ENCODE measurements at places on chromosomes 2 and 18.

- no peak for DNase-seq
Measured at GRCh38 chr2:32847734-32848133, 99.0 kb upstream of the LTBP1 start.

DNA sequence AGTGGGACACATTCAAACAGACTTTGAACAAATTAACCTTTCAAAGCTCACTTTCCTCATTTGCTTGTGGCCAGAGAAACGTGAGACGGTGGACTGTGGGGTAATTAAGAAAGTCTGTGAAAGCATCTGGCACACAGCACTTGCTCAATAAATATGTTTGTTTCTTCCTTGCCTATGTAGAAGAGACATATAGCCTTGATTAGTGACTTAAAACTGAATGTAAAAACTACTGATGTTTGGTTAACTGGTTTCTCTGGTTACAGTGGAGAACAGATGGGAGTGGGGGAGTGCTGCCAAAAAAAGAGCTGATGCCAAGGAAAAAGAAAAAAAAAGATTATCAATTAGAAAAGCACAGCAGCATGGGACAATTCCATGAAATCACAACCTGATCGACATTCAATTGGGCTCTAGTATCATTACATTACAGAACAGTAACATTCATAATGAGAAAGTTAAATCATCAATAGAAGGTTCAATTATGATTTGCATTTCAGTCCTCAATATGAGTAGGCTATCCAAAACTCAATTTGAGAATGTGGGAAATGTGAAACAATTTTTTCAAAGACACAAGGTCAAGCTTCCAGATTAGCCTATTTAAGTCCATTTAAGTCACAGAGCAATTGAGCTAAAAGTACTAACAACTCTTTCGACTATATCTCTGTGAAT lies 14.7 kb downstream of the CUL3 start:
- no peak for DNase-seq

DNA sequence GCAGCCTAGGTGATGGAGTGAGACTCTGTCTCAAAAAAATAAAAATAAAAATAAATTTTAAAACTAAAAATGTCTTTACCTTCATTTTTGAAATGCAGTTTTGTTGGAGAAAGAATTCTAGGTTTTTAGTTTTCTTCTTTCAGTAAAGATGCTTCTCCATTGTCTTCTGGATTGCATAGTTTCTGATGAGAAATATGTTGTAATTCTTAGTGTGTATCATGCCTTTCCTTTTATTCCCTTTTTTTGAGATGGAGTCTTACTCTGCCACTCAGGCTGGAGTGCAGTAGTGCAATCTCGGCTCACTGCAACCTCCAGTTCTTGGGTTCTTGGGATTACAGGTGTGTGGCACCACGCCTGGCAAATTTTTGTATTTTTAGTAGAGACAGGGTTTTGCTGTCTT lies 130.0 kb upstream of the FBXO11 start:
- no peak for DNase-seq

DNA sequence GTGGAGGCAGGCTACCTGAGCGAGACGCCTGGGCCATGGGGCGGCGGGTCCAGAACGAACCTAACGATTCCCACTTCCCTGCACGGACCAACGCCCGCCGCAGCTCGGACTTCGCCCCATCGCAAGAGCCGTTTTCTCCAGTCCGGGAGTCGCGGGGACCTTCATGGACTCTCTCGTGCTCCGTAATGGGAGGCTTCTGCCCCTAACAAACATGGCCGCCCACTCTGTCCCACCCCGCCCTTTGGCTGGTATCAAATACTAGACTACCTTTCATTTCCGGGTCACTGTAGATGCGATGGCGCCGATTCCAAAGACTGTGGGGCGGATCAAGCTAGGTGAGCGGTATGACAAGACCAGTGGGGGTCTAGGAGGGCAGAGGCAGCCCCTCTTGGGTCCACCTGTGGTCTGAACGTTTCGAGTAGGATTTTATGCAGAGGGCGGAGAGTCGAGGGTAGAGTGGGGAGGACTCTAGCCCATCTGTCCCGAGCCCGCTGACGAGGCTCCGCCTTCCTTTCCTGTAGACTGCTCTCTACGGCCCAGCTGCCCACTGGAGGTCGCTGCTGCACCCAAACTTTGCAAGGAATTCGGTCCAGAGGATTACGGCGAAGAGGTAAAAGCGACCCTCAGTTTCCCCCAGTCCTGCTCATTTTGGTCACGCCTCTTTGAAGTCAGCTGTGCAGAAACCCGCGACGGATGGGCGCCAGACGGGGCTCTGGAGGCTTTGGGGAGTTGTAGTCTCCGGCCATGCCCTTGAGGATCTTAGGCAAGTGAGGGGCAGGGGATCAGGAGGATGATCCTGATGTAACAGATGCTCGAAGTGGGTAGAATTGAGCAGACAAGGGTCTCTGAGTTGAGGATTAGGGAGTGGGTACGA lies at the start of the genes CCDC142 and TTC31:
TSS of gene CCDC142 (minus strand) at position 198 of the 874 bp plus-strand sequence. CDS start at position 37, 161 bp downstream.
TSS of gene TTC31 (plus strand) at position 281 of the 874 bp plus-strand sequence. CDS start at position 296, 15 bp downstream.
- peak; percentile 96 for DNase-seq

GRCh38 chr2:97766567-97766966 lies 53.2 kb downstream of the ZAP70 start:
- no peak for DNase-seq

DNA sequence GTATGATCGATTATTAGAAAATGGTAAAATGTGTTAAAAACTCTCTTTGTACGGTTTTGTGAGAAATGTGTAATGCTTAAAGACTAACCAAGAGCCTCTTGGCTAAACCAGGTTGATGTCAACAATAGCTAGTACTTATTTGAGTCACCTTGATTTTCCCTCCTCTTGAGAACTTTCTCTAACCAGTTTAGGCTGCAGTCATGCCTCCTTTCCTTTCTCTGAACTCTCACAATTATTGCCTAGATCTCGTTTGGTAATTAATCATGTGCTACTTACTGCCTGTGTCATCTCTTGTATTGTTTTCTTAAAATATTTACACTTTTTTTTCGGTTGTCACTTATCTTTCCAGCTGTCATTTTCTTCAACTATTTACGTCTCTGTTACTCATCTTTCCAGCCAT lies 1.1 kb upstream of the EPC2 start:
- peak; percentile 14 for DNase-seq

DNA sequence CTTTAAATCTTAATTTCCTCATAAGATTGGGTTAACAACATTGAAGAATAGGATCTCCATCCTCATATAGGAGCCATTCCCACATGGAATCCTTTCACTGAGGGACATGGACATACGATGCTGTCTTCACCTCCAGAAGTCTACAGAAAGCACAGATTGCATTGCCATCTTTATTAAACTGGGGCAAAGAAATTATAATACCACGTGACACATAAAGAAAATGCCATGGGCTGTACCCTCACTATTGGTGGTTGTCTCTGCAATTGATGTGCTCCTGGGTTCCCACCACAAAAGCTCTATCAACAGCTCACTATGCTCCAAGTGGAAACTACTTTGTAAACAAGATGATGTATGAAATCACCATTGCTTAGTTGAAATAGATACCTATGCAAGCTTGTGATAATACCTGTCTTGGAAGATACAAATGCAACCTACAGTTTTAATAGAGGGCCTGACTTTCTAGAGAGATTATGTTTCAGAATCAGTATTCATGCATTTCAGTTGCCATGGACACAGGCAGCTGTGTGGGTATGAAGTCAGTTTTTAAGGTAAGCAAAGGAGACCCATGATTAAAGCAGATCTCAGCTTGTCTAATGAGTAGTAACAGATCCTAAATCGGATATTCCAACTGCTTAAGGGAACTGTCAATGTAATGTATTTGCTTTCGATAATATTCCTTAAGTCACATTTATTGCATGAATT lies 337.0 kb downstream of the RAD51AP2 start:
- no peak for DNase-seq

GRCh38 chr2:174618179-174618578 lies 20.6 kb upstream of the WIPF1 start:
- DNase-seq, result no peak

DNA sequence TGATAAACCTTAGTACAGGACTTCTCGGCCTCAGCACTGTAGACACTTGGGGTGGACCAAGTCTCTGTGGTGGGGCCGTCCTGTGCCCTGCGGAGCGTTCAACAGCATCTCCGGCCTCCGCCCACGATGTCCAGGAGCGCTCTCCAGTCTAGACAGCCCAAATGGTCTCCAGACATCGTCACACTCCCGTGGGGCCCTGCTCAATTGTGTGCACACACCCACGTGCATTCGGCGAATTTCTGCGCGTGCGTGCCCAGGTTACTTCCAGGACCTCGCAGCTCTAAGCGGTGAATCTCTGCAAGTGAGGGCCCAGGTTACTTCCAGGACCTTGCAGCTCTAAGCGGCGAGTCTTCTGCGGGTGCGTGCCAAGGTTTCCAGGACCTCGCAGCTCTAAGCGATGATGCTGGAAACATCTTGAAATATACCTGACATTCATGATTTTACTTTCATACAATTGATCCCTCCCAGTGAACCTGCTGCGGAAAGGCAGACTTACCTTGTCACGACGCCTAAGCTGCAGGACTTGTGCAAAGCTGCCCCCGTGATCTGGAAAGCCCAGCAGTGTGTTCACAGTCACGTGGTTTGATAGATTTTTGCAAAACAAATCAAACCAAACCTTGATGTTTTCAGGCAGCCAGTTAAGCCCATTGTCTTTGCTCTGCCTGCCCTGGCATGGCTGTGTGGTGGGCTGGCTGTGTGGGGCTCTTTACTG lies 16.1 kb upstream of the OTOS start:
- no peak for DNase-seq

DNA sequence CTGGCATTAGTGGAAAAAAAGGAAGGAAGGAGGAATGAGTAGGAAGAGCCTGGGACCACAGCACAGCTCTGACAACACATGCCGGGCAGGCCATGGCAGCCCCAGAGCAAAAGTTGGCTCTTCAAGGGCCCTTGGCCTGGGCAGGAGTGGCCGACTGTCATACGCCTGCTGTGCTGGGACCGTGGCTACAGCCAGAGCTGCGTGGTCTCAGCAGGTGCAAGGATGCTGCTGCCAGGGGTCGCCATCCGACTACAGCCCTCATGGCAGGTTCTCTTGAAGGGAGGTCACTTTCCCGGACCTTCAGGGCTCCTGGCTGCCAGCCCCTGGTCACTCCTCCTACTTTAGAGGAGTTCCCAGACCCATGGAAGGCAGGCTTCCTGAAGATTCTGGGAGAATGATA lies 109.9 kb downstream of the ARL4C start:
- no peak for DNase-seq

DNA sequence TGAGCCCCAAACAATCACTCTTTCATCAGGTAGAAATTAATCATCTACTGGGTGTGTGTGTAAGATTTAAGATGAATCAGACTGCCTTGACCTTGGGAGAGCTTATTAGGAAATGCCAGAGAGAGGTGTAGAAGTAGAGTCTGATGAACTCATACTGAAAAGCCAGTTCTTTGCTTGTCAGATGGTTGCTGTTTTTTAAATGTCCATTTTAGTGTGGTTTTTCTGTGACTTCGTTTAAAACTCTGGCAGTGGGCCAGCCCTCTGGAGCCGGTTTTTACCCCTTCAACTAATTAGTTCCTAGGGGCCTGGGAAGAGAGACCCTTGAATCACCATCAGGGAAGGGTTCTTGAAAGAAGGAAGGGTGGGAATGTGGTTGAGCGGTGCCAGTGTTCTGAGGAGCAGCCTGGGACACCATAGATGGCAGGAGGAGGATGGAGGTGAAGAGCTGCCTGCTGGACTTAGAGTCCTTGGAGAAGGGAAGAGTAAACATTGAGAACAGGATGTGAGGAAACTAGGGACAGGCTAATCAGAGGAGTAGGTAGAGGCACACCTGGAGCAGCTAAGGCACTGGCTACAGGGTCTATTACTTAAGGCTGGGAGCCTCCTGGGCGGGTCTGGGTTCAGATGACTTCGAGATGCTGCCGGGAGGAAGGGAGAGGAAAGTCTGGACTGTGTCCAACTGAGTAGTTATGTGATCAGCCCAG lies 66.1 kb downstream of the LRRFIP1 start:
- no peak for DNase-seq

DNA sequence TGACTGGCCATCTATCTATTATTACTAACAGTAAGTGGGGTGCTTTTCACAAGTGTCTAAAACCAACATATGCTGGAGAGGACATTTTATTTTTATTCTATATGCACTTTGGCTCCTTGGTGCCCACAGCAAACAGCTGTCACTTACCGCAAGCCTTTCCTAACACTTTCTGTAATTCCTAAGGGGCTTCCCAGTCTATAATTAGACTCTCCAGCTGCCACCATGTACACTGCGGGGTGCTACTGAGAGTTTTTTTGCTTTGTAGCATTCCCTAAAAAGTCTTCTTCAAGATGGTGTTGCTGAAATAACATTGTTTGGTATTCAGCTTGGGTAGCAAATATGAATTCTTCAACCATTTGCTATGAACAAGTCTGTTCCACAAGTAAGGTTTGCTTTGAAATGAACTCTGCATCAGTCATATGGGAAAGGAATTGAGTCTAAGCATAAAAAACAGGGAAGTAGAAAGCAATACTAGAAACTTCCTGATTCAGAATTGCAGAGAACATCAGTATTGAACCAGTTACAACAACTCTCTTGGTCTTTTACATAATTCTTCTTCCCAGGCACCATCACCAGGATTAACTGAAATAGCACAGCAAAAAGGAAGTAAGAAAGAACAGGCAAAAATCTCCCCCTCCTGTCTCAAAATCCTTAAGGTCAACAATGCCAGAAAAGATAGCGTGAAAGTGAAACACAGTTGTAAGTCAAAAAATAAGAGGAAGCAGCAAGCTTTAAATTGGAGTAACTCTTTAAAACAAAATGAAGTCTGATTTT lies 28.6 kb downstream of the EPB41L3 start:
- DNase-seq, result no peak

DNA sequence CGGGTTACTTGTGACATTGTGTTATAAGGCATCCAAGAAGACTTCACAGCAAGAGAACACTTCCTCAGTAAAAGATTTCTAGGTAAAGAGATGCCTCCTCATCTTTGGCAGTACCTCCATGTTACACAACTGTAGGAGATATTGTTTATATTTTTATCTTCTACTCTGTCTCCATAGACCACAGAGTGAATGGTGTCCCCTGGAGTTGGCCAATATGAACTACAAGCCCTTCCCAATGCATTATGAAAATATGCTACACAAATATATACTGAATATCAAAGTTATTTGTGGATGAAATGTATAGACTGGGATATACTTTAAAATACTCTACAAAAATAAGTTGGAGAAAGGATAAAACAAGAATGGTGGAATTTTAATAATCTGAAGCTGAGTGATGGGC lies 46.7 kb downstream of the MBOAT2 start:
- DNase-seq, result no peak

- no peak for DNase-seq
Measured at GRCh38 chr2:171134624-171135230, 26.0 kb downstream of the TLK1 start.

DNA sequence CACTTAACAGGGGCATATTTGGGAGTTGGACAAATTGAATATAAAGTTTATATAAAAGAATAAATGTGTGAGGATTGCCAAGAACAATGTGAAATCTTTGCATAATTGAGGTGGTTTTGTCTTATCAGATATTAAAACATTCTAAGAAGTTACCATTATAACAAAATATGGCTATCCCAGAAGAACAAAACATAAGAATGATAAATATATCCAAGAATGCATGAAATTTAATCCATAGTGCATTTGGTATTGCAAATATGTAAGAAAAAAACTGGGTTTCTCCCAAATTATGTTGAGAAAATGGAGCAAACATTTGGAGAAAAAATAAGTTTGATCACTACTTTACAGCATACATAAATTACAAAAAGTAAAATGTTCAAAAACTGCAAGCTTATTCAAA lies 562.4 kb downstream of the RNF144A start:
- no peak for DNase-seq
